ENCODE measurements at places on chromosomes 2 and 18. TPM values are rescaled to one million over a fixed set of nuclear protein-coding genes. Genes with fewer than 3 reads are reported as not detected.

The THSD7B gene
- 0.45 TPM for total RNA-seq

DNA sequence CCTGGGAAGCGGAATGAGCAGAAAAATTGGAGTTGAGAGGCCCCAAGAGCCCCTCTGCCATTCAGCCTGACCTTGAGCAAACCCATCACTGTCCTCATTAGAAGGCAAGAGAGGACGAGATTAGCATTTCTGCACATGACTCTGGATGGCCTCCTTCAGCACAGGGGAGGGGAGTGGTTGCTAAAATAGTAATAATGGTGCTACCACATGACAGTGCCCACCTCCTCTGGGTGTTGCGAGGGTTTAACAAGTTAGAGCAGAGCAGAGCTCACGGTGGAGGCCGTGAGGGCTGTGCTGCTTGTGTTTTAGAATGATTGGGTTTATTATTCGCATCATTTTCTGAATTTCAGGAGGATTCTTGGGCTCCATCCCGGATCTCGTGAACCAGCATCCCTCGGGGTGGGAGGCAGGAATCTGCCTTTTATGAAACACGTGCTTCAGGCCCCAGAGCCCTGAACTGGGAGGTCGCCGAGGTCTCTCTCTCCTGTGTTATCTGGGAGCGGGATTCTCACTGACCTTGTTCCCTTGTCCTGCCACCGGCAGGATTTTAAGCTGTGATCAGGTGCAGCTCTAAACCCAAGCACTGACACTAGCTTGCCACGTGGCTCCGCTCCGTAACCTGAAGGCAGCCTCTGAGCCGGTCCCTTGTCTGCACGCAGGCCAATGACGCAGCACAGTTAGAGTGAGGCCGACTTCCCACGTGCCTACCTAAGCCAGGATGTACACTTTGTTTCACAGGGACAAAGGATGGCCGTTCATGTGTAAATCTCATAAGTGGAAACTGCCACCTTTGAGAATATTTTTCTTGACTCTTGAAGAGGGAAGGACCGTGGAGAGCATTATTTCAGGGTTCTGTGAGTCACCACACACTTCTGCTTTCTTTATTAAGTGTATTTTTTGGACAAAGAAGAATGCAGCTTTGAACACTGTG is 142.3 kb downstream of the ACOXL start:
- DNase-seq = no peak

DNA sequence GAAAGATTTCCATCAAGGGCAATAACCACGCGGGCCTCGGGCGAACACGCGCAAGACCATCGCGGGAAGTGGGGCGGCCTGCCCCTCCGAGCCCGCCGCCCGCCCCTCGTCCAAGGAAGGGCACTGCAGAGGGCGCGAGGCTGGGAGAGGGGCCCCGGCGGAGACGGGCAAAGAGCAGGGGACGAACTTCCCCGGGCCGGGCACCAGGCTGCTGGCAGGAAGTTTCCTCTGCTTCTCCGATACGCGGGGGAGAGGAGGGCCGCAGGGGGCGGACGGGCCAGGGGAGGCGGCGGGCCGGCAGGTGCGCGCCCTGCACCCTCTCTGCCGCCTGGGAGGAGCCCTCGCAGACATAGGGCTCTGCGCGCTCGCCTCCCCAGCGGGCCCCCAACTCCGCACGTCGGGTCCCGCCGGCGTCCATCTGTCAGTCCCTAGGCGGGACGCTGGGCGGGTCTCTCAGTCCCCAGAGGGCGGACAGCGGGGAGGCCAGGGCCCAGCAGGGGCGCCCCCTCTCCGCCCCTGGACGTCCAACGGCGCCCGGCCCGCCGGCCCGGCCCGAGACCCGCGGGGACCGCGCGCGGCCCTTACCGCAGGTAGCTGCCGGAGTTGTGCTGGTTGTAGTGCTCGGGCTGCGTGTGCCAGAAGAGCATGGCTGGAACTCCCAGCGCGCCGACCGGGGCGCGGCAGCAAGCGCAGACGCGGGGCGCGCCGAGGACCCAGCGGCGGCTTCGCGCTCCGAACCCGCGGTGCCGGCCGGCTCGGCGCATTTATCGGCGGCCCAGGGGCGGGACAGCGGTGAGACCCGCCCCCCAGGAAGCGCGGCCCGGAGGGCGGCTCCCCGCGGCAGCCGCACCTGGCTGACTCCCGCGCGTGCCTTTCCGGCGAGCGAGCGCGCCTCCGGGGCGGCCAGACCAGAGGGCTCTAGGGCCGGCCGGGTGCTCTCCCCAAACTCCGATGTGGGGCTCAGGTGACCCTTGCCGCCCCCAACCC is at the start of gene TFCP2L1:
Gene TFCP2L1 (minus strand): TSS at position 740 of the 987 bp plus-strand sequence. CDS start 93 bp downstream, at position 647.
- no peak for DNase-seq

- DNase-seq = peak; percentile 52
Observed at GRCh38 chr2:170716851-170717598, 1.9 kb downstream of the SP5 start.

- DNase-seq = no peak
Observed at GRCh38 chr2:31000970-31001369, 137.3 kb downstream of the GALNT14 start.

- no peak for DNase-seq
Observed at GRCh38 chr2:169046440-169047151, 15.5 kb upstream of the ABCB11 start.

GRCh38 chr2:159516241-159516758 is 100.0 kb downstream of the BAZ2B start:
- DNase-seq = no peak

DNA sequence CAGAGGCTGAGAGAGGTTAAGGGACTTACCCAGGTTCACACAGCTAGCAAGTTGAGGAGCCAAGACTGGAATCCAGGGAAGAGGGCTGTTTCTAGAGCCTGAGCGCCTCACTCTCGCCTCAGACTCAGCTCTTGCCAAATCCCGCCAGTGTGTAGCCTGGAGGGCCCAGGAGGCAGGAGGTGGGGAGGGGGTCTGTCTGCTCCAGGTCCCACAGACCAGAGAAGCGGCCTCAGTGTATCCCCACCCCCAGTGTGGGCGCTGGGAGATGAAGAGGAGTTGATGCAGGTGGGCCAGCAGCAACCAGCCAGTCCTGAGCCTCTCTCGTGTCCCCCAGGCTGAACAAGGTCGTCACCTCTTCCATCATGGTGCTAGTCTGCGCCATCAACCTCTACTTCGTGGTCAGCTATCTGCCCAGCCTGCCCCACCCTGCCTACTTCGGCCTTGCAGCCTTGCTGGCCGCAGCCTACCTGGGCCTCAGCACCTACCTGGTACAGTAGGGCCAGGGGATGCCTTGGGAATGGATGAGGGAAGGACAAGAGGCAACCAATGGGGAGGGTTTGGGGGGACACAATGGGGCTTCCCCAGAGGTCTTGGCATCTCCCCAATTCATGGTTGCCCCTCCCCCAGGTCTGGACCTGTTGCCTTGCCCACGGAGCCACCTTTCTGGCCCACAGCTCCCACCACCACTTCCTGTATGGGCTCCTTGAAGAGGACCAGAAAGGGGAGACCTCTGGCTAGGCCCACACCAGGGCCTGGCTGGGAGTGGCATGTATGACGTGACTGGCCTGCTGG is 5.2 kb upstream of the CTDSP1 start:
- DNase-seq = no peak

DNA sequence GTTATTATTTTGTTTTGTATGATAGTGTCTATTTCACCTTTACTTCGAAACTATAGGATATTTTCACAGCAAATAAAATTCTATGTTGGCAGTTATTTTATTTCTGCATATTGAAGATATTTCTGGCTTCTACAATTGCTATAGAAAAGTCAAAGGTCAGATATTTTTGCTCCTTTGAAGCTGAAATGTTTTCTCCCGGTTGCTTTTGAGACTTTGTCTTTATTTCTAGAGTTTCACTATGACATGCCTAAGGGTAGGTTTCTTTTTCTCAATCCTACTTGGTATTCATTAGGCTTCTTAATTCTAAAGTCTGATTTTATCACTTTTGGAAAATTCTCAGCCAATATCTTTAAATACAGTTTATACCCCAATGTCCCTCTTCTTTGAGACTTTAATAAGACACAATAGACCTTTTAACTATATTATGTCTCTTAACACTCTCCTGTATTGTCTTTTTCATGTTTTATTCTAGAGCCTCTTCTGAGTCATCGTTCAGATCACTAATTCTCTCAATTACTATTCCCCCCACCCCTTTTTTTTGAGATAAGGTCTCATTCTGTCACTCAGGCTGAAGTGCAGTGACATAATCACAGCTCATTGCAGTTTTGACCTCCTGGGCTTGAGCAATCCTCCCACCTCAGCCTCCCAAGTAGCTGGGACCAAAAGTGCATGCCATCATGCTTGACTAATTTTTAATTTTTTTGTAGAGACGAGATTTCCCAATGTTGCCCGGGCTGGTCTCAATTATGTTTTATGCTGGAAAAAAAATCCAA is 50.5 kb downstream of the USP37 start:
- no peak for DNase-seq

Measured in left ventricle myocardium superior (tissue), 1 donor.